Stromal cell of bone marrow (primary cell): ENCODE measurements at places on chromosomes 12 and 14.

- no peak for DNase-seq
These were observed 4.0 kb downstream of the FAR2 start for GRCh38 chr12:29152981-29153630.

DNA sequence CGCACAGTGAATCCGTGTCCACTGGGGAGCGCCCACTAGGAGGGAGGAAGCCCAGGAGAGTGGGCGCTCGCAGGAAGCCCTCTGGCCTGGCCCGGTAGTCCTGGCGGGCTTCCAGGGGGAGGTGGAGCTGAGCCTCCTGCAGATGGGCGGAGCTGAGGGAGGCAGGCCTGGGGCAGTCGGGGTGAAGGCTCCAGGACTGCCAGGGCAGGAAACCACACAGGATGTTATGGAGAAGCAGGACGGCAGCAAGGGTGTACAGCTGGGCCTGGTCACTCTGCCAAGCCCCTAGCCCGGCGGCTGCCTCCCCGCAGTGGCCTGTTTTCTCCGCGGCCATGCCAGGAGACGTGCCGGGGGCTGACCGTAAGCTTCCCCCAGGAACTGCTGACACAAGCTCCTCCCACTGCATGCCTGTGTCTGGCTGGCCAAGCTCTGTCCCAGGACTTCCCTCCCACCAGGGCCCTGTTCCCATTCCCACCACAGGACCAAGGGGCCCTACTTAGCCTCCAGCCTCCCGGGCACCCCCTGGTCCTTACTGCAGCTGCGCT lies 143.4 kb upstream of the C14orf180 start:
- peak; percentile 2 for DNase-seq

GRCh38 chr12:70648831-70649230 lies 11.6 kb upstream of the PTPRB start:
- DNase-seq, result peak; percentile 83

DNA sequence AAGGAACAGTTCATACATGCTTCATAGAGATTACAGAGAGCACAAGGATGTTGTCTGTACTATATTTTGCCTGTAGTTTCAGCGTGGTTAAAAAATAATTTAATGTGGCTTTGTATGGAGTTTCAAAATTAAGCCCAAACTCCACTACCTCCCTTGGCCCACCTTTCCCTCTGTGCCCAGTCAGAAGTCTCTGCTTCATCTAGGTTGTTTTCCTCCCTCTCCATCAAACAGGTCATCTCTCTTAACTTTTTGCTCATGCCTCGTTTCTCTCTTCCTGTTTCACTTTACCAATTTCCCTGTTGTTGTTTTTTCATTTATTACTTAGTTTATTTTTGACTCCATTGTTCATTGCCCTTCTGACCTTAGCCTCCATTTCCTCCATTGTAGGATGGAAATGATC lies 94.9 kb upstream of the NEDD1 start:
- DNase-seq, result no peak

DNA sequence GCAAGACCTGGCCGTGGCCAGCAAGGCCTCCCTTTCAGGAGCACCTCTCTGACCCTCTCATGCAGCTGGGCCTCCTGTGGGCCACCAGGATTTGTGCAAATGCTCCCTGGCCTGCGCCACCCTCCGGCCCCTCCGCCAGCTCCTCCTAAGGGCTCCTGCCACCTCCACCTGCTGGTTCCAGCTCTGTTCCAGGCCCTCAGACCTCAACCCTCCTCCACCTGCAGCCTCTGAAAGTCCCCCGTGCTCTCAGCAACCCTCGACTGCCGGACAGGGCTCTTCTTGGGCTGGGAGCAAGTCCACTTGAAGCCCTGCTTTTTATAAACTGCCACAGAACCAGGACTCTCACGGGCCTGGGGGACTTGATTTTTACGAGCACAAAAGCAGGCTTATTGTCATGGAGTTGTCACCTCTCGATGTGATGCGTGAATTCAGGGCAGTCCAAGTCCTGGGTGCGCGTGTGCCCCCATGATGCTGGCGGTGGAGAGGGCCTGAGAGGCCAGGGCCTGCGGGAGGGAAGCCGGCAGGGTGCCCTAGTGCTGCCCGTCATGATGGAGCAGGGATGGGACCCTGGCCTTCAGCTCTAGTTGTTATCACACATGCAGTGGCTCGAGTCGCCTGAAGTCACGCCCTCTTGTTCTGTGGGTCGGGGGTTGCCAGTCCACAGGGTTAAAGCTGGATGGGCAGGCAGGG lies 9.1 kb downstream of the TEDC1 start:
- DNase-seq, result no peak

- DNase-seq, result no peak
These were observed 7.6 kb upstream of the NUMB start for GRCh38 chr14:73465823-73466532.

DNA sequence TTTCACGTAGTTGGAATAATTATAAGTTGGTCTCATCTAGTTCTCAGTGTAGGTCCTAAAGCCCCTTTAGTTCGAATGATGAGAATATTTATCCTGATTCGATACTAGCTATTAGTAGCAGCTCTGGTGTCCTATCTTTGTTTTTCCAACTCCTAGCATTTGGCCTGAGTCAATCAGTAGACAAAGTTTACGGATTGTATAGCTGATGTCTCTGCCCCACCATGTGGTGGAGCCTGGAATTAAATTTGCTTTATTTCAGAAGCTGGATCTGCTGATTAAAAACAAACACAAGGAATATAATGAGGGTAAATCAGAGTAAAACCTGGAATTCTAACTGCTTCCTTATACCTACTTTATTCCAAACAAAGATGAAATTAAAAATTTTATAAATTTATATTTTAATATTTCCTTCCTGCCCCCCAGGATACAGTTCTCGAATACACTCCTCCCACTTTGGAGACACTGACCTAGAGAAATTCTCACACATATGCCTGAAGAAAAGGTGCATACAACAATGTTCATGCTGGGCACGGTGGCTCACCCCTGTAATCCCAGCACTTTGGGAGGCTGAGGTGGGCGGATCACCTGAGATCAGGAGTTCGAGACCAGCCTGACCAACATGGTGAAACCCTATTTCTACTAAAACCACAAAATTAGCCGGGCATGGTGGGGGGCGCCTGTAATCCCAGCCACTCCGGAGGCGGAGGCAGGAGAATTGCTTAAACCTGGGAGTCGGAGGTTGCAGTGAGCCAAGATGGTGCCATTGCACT lies 7.6 kb upstream of the BRMS1L start:
- peak; percentile 27 for DNase-seq

- no peak for DNase-seq
These were observed 9.1 kb downstream of the FBXW8 start for GRCh38 chr12:116919706-116920485.

DNA sequence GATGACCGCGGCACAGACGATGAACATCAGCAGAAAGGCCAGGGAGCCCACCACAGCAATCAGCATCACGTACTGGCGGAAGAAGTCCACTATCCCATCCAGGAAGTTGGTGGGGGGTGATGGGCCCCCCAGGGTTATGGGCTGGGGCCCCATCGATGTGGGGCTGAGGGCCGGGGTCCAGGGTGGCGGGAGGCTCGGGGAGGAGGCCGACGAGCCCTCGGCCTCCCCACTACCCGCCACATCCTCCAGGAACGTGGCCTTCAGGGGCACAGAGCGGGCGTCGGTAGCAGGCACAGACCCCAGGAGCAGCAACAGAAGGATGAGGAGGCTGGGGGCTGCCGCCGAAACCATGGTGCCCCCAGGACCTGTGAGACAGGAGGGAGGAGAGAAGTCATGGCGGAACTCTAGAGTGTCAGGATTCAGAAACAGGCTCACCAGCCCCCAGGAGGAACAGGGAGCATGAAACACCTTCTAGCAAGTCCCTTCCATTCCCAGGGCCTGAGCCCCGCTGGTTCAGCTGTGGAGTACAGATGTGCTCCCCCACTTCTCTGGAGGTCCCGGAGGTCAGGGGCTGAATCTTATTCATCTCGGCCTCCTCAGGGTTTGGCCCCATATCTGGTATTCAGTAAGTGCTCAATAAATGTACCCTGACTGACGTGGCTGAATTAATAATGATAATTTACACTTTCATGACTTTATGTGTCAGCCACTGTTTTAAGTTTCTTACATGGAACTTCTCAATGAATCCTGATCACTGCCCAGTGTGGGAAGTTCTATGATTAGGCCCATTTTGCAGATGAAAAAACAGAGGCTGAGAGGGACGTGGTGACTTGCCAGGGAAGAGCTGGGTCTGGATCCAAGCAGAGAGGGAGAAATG lies 5.6 kb downstream of the TMEM119 start:
- no peak for DNase-seq

DNA sequence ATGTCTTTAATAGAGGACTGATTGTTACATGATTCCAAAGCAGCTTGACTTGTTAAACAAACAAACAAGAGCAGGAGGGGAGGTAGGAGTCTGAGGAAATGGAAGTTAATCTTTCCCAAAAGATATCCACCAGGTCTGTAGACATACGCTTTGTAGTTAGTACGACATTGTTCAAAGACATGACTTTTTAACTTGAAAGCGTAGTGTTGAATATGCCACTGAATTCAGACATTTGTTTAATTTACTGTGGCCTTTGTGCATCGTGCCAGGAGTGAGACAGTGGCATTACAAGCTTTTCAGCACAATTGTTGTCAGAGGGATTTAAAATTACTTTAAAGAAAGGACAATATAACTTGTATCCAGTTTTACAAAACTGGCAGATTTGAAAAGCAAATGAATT lies 53.0 kb downstream of the SAV1 start:
- no peak for DNase-seq

GRCh38 chr14:89524412-89524811 lies 107.4 kb upstream of the FOXN3 start:
- no peak for DNase-seq

DNA sequence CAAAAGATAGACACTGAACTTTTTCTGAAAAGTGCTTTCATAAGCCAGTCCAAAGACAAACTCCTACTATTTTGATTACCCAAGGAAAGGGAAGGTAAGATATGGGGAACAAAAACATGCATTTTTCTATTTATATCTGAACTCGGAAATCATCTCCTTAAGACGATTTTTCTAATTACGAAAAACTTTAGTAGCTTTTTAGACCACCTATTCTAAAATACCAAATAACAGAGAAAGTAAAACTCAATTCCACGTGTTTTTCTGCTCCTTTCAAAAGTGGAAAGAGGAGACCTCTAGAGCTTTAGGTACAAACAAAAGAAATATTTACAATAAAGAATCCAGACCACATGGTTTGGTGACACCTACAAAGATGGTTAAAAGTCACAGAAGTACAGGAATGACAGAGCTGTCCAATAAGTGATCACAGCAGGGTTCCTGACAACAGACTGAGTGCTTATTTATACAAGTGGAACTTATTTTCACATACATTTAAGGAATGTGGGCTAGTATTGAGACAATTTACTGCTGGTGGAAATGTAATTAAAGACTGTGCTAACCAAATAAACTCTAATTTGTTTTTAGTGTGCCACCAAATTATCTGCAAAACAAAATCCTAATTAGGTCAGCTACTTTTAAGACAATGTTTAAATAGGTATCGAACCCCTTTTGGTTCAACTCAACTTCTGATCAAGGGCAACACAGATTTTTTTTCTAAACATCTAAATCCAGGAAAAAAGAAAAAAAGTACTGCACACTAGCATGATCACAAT lies 2.4 kb downstream of the LRIG3 start:
- no peak for DNase-seq

DNA sequence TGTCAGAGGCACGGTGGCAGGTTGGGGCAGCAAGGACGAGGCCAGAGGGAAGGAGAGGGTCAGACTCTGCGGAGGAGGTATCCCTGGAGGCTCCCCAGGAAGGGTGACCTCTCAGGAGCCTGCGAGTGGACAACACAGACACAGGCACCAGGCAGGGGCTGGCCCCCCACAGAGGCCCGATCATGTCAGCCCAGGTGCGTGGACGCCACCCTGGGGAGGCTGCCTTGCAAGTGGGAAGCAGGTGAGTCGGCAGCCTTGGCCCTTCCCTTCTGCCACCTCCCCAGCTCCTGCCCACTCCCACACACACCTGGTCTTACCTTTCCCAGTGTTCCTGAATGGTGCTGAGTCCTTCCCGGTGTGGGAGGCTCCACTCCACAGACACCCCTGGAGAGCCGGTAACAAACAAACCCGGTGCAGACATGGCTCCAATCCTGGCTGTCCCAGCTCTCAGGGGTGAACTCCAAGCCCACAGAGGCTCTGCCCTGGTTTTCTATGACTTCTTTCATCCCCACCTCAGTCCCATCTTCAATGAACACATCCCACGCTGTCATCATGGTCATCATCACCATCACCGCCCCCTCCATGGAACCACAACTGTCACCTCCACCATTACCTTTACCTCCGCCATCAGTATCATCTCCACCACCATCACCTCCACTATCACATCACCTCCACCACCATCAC lies 5.2 kb downstream of the ZBTB42 start:
- no peak for DNase-seq

DNA sequence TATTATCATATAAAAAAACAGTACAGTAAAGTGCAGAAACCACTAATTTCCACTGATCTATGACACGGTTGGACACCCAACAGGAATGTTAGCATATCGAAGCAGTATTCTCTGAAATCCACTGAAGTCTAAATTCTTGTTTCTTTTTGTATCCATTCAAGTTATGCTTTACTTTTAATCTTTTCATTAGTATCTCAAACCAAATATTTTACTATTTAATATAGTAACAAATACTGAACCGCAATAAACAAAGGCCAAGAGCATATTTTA lies 41.1 kb downstream of the ATXN2 start:
- DNase-seq, result no peak

DNA sequence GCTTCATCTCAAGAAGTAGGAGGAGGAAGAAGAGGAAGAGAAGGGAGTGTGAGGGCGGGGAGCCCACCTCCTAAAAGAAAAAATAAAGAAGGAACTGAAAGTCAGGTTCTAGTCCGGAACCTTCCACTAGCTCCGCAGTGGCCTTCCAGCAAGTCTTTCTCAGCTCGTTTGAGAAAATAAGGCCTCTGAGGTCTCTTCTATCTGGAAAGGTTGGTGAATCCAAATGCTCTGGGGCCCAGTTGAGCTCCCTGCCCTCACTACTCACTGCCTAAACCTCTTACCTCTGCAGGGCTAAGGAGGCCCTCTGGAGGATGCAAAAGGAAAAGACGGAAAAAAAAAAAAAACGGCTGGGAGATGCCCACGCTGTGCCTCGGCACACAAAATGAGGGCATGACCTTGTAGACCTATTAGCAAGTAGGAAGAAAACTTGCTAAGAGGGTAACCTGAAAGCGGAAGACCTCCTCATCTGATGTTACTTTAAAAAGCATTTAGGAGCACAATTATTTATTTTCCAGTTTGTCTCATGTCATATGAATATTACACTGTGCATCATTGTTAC lies 35.9 kb downstream of the FBLN5 start:
- DNase-seq, result peak; percentile 43

DNA sequence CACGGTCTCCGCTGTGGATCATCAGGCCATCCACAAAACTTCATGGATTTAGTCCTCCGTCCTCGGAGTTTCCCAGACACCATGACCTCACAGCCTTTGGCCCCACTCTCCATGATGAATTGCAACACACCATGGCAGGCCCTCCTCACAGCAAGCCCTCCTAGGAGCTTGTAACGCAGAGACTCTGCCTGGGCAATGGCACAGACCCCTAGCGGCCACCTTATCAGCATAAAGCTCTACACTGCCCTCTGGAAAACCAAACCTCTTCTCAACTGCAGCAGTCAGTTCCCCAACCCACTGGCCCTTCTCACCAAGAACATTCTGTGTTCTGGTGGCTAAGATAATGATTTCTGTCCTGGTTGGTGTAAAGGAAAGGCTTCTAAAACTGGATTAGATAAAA lies 238.4 kb upstream of the USP15 start:
- DNase-seq, result no peak

GRCh38 chr14:76956316-76957090 lies 72.0 kb downstream of the IRF2BPL start:
- peak; percentile 91 for DNase-seq
